GM23248 (cell line): ENCODE measurements at places on chromosomes 5 and 9. TPM values are rescaled to one million over a fixed set of nuclear protein-coding genes. Genes with fewer than 3 reads are reported as not detected.
A peak's percentile ranks its signal among the peaks of the same experiment; 100 is the strongest.

Gene FOXD4
- 0.63 TPM in 1 of 2 replicates, not detected in the other for total RNA-seq

- H3K4me1 ChIP-seq: no peaks in the 10 kb centered on the region
- no peak overlapping the region for H3K27ac ChIP-seq
- no peaks in the 10 kb centered on the region for H3K27me3 ChIP-seq
- no peak overlapping the region for H3K4me3 ChIP-seq
- DNase-seq: no peak
- H3K36me3 ChIP-seq: no peaks in the 10 kb centered on the region
Measured at GRCh38 chr9:89678396-89679015, 73.7 kb downstream of the GADD45G start.

- no peak overlapping the region for H3K27ac ChIP-seq
- no peak overlapping the region for H3K4me3 ChIP-seq
Measured at GRCh38 chr9:126151686-126152134, 174.9 kb upstream of the MVB12B start.

DNA sequence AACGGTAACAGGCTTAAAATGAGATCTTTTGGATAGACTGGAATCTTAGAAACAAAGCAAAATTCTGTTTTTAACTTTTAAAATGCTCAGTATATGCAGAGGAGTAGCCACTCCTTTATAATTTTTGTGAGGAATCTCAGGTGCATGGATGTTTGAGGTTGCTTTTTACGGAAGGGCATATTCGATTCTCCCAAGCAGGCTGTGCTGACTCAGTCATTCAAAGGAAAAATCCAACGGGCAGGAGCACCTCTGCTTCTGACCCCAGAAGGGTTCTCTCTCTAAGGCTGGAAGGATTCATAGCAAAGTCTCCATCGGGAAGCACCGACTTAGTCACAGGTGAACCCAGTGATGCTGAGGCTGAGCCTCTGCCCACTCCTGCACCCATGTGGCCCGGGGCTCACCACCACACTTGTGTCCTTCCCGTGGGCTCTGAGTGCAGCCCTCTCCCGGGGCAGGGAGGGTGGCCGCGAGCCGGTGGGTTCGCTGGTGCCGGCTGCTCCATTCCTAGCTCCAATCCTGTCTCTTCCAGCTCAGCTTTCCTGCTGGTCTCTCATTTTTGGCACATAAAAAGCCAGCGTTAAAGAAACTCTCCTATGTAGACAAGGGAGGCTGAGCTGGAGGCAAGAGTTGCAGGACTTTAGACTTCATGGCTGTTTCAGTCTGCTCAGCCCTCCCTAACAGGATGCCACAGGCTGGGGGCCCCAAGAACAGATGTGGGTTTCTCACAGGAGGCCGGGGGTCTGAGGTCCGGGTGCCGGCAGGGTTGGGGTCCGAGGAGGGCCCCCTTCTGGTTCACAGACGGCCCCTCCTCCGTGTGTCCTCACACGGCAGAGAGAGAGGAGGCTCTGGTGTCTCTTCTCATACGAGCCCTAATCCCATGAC is 135.6 kb upstream of the LPCAT1 start:
- no peak overlapping the region for H3K4me3 ChIP-seq
- H3K27me3 ChIP-seq: peaks cover 30% of the 10 kb centered on the region
- H3K4me1 ChIP-seq: no peaks in the 10 kb centered on the region
- no peaks in the 10 kb centered on the region for H3K36me3 ChIP-seq
- H3K27ac ChIP-seq: no peak overlapping the region

GRCh38 chr9:131418143-131419025 is 24.5 kb downstream of the PRRC2B start:
- H3K27me3 ChIP-seq: no peaks in the 10 kb centered on the region
- DNase-seq: peak; percentile 51
- H3K36me3 ChIP-seq: no peaks in the 10 kb centered on the region
- H3K27ac ChIP-seq: peak overlapping the region; percentile 45
- peaks cover 48% of the 10 kb centered on the region for H3K4me1 ChIP-seq
